Fibroblast of the aortic adventitia (primary cell): ENCODE measurements at places on chromosomes 1 and 21.
A peak's percentile ranks its signal among the peaks of the same experiment; 100 is the strongest.

DNA sequence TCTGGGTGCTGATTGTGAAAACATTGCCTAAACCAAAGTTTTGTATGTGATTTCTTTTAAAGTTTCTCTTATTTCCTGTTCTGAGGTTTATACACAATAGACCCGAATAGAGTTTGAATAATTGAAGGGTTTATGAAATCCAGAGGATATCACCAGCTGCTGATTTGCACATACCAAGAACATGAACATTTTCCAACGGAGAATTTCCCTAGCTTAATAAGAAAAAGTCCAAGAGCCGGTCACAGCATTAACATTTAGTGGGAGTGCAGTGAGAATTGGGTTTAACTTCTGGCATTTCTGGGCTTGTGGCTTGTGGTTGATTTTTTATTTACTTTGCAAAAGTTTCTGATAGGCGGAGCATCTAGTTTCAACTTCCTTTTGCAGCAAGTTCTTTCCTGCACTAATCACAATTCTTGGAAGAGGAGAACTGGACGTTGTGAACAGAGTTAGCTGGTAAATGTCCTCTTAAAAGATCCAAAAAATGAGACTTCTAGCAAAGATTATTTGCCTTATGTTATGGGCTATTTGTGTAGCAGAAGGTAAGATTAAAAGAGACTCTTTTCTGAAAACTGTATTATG, at the start of gene CFH:
TSS of gene CFH (plus strand) at position 407 of the 579 bp plus-strand sequence. CDS start at position 482, 75 bp downstream.
- DNase-seq: peak; percentile 94

DNA sequence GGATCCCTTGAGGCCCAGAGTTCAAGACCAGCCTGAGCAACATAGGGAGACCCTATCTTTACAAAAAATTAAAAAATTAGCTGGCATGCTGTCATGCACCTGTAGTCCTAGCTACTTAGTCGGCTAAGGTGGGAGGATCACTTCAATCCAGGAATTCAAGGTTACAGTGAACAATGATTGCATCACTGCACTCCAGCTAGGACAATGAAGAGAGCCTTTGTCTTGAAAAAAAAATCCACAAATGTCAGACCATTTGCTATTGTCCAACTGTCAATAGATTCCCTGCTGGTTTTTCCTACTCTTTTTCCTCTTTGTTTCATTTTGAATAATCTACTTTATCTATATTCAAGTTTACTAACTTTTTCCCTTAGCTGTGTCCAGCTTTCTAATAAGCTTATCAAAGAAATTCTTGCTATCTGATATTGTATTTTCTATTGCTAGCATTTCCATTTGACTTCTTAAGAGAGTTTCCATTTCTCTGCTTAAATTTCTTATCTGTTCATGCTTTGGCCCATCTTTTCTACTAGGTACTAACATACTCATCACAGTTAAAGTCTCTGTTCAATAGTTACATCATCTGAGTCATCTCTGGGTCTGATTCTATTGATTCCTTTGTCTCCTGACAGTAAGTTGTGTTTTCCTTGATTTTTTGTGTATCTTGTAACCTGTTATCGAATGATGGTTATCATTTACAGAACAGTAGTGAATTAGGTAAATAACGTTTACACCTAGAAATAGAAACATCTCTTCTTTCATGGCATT, 14.8 kb downstream of the MT1HL1 start:
- DNase-seq: no peak

- no peak for DNase-seq
Measured at GRCh38 chr1:228828151-228828550, 92.9 kb downstream of the RHOU start.

DNA sequence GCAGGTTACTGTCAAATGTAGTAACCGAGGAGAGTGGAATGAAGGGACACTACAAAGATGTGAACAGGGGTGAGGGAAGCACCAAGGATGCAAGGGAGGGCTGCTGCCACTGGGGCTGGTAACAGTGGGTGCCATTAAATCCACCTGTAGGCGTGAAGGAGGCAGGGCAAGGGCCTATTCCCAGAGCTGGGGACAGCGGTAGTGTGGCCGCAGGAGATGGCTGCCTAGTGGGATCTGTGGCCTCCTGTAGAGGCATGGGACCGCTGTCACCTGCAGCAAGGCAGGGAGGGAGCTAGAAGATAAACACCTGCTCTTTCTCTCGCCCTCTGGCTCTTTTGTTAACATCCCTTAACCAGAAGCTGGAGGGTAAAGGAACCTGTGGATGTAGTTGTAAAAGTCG, 80.5 kb upstream of the CNIH3 start:
- DNase-seq: no peak

- no peak for DNase-seq
Measured at GRCh38 chr1:53142226-53142853, at the start of gene SLC1A7. SLC1A7 (minus strand) TSS chr1:53142638; CDS start chr1:53142449, 189 bp downstream.

DNA sequence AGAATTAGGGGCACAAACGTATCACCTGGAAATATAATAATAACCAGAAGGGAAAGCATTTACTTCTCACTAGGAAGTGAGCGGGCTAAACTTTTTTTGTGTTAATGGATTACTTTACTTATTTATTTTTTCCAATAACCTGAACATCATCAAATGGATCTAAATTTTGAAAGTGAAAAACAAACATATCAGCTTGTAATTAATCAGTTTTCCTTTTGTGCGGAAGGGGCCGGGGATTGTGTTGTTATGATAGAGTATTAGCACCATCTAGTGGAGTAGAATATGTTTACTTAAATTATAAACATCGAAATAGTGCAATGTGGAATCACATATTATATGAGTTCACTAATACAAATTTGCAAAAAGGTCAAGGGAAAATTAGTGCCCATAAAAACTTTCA, 9.0 kb downstream of the CFH start:
- DNase-seq: peak; percentile 66

DNA sequence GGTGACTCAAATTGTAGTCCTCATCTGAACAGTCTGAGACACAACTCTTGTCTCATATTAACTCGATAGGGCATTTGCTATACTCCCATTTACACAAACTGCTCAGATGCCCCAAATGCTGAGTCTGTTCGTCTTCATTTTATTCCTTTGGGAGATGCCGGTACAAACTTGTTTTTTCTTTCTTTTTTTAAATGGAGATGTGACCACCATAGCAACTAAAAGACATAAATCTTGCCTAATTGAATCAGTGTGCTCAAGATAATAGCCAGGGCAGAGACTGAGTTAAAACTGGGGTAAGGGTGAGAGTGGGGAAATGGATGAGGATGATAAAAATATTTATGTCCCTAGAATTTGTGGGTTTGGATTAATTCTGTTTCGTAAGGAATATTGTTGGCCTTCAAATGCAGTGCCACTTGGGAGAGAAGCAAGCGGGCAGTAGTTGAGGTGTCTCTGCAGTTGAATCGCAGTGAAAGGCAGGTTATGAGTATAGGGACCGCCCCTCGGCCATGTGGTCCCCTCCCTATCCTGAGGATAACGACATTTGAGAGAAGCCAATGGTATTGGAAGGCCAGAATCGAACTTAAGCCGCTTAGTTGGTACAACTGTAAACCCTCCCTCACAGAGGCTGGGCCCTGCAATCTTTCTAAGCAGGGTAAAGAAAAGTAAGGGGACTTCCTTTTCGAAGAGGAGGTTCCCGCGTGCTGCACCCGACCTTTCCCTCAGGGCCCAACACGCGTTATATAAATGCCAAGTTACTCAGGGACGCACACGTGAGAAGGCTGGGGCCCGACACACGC, 859 bp upstream of the LRRC8B start:
- DNase-seq: peak; percentile 10

- DNase-seq: peak; percentile 43
Measured at GRCh38 chr1:248858096-248858890, 592 bp downstream of the ZNF692 start.

GRCh38 chr1:111600886-111601386, 18.7 kb upstream of the RAP1A start:
- DNase-seq: no peak

DNA sequence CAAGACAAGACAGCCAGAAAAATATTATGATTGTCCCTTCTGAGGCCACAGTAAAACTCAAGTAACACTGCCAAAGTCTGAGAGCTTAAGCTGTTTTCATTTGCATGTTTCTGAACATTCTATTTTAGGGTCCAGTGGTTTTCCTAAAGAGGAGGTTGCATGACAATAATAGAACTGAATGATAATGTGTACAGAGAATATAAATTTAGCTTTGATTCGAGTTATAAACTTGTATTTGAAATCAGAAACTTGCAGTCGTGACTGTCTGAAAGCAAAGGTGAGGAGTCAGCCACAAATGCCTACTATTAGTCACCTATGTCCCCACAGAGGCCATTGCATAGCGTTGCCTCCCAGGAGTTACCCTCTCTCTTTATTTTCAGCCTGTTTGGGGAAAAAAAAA, 363.1 kb upstream of the ADGRL2 start:
- no peak for DNase-seq

DNA sequence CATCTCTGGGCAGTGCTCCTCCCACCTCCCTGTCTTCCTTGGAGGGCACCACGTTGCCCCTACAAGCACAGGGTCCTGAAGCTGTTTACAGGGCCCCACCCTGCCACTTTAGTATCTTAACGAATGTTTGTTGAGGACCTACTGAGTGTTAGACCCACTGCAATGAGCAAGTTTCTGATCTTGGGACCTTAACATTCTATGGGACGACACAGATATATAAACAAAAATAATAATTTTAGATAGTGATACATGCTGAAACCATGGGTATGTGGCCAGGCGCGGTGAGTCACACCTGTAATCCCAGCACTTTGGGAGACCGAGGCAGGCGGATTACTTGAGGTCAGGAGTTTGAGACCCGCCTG, 10.1 kb downstream of the ENTREP3 start:
- DNase-seq: no peak

DNA sequence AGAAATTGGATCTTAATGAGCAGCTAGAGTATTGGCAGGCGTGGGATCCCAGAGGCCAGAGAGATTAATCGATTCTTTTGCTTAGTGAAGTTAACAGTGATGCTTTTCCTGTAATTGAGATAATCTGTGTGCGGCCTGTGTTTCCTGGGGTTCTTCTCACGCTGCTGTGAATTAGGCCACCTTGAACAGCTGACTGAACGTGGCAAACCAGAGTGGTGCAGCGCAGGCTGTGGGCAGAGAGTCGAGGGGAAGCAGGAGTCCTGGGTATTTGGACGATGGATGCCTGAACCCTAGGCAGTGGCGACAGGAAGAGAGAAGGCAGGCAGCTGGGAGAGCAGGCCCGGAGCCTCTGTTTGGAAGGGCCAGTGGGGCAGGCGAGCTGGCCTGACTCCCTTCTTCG, 51.7 kb downstream of the RYR2 start:
- DNase-seq: no peak

- DNase-seq: no peak
Measured at GRCh38 chr1:207486198-207486597, 9.8 kb upstream of the CR1 start.

DNA sequence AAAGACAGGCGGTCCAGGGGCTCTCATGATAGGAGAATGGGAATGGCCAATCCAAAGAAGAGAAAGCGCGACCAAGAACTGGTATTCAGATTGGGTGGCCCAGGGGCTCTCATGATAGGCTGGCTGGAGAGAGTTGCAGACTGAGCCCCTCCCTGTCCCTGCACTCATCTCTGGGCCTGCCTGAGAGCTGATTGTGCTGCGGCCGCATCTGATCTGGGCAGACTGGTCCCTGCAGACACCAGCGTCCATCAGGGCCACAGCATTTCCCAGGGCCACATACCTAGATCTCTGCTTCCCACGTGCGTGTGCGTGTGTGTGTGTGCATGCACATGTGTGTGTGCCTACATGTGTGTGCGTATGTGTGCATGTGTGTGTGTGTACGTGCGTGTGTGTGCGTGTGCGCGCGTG, 30.4 kb upstream of the MAN1C1 start:
- DNase-seq: no peak

GRCh38 chr1:119564548-119564947, 57.5 kb downstream of the HSD3B1 start:
- no peak for DNase-seq

DNA sequence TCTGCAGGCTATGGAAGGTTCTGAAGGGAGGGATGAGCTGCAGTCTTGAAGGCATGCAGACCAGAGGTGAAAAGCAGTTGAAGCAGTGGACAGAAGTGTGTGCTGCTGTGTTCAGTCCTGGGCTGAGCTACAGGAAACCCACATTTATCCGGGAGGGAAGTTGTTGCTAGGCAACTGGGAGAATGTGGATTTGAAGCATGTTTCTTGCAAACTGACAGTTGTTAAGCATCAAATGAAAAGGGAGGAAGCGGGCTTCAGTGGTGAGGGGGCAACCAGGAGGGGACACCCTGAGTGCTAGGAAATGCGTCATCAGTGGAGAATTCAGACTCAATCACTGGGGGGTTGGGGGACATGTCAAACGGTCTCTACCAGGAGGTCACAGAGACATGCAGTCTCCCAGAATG, 28.7 kb downstream of the ABCA4 start:
- no peak for DNase-seq

GRCh38 chr1:200174525-200175295, 147.2 kb downstream of the NR5A2 start:
- DNase-seq: no peak

- peak; percentile 38 for DNase-seq
Measured at GRCh38 chr21:15638856-15639549, 90.8 kb upstream of the USP25 start.

DNA sequence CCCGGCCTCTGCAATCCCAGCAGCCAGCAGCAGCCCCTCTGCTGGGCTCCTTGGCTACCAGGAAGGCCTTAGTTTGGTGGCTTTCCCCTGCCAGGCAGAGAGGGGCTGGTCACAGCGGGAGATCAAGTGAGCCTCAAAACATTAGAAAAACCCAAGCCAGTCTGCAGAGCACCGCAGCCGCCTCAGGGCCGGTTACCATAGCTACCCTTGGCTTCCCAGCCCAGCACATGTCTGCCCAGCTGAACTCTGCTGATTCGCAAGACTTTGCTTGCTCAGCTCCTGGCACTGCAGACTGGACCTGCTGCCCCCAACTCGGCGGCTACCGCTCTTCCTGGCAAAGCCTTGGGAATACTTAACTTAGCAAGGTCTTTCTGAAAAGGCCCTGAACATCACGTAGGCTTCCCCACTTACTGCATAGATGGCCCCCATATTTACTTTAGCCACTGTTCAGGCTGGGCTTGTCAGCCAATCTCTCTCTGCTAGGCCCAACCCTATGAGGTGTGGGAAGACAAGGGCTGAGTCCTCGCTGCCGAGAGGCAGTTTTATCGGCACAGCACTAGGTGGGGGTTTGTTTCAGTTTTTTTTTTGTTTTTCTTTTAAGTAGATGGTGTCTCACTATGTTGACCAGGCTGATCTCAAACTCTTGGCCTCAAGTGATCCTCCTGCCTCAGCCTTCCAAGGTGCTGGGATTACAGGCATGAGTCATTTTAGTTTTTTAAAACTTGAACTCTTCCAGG, 28.6 kb upstream of the PLEKHG5 start:
- DNase-seq: peak; percentile 81
